Mammary epithelial cell (primary cell): ENCODE measurements at places on chromosomes 4 and X. TPM values are rescaled to one million over a fixed set of nuclear protein-coding genes. Genes with fewer than 3 reads are reported as not detected.

DNA sequence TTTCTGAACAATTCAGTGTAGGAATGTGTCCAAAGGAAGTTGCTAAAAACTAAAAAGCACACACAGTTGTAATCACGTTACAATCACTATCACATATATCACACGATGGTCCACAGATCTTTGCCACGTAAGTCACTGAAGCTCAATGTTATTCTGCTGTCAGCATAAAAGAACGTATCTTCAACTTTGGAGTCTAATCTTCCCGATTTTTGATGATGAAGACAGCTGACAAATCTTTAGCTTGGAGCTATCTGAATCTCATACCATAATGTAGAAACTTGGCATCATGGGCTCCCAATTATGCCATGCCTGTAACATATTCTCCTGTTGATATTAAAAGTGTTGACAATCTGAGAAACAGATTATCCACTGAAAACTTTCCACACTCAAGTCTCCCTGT lies 158.4 kb downstream of the UBE2NL start:
- DNase-seq, result no peak

GRCh38 chr4:54687887-54688841 lies 30.4 kb downstream of the KIT start:
- DNase-seq, result no peak

DNA sequence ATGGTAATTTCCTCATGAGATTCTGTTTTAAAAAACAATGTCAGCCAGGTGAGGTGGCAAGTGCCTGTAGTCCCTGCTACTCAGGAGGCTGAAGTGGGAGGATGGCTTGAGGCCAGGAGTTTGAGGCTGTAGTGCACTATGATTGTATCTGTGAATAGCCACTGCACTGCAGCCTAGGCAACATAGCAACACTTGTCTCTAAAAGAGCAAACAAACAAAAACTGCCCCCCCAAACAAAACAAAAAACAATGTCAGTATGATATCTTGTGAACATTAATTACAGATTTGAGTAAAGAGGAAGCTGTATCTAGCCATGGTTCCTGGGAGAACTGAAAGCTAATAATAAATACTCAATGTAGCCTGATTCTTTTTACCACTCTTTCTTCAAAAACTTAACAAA lies 6.8 kb upstream of the MSL3 start:
- DNase-seq, result no peak

DNA sequence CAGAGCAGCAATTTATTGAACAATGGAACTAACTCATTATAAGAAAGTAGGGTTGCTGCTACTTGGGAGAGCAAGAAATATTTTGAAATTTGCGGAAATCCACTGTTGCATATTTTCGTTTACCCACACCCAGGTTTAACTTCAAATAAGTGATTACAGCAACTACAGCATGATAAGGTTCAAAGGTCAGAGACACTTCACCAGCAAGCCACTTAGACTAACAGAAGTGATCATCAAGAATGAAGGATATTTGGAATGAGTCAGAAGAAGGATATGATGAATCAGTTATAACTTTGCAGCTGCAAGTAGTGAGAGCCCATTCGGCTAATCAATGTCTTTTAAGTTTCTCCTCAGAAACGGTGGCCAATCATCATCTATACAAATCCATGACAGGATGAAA lies 199.3 kb downstream of the TMA16 start:
- DNase-seq, result peak; percentile 51

DNA sequence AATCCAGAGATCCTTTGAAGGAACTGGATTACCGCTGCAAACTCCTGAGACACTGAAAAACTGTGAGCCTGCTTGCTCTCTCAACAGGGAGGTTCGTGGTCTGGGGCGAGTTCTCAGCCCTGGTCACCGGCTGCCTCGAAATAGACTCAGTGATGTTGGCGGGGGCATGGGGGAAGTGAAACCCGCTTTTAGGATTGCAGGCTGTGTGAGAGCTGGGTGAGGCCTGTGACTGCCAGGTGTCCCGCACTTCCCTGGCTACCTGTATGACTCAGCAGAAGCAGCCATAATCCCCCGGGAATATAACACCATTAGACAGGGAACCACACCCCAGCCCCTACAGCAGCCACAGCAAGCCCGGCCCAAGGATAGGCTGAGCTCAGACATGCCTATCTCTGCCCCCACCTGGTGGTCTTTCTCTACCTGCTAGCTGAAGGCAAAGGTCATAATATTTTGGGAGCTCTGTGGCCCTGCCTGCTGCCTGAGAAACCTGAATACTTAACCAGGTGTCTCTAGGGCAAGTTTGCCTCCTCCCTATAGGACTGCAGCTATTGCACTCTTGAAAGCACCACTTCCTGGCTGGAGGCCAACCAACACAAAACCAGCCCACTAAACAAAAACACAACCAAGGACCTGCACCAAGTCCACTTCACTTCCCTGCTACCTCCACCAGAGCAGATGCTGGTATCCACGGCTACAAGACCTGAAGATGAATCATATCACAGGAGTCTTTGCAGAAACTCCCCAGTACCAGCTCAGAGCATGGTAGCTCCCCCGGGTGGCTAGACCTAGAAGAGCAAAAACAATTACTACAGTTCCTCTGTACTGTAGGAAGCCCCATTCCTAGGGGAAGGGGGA lies 202.0 kb downstream of the RRAGB start:
- DNase-seq, result peak; percentile 1

Gene SMAD1
- 27.6 and 30.0 TPM in 2 replicates for total RNA-seq
